Nephron progenitor cell (in vitro differentiated cells): ENCODE measurements at places on chromosomes 2 and 18.
A peak's percentile ranks its signal among the peaks of the same experiment; 100 is the strongest.

DNA sequence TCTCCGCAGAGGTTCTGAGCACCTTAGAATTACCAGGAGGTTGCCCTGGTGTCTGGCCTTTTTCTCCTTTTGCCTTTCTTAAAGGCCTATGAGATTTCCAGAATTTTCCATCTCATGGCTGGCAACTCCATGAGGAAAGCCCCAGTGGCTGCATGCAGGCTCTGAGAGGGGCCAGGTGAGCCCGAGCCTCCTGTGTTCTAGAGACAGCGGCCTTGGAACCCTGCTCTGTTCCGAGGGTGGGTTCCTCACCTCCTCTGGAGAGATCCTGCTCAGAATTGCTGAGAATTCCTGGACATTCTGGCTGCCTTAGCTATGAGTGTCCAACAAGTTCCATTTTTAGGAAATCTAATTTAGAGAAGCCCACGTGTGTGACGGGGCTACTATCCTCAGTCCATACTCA lies 35.7 kb upstream of the HPCAL1 start:
- H3K4me3 ChIP-seq = no peak overlapping the region
- no peaks in the 10 kb centered on the region for H3K36me3 ChIP-seq
- no peak for DNase-seq
- peaks cover 3% of the 10 kb centered on the region for H3K4me1 ChIP-seq
- H3K27me3 ChIP-seq = peaks cover 12% of the 10 kb centered on the region
- H3K27ac ChIP-seq = no peak overlapping the region

DNA sequence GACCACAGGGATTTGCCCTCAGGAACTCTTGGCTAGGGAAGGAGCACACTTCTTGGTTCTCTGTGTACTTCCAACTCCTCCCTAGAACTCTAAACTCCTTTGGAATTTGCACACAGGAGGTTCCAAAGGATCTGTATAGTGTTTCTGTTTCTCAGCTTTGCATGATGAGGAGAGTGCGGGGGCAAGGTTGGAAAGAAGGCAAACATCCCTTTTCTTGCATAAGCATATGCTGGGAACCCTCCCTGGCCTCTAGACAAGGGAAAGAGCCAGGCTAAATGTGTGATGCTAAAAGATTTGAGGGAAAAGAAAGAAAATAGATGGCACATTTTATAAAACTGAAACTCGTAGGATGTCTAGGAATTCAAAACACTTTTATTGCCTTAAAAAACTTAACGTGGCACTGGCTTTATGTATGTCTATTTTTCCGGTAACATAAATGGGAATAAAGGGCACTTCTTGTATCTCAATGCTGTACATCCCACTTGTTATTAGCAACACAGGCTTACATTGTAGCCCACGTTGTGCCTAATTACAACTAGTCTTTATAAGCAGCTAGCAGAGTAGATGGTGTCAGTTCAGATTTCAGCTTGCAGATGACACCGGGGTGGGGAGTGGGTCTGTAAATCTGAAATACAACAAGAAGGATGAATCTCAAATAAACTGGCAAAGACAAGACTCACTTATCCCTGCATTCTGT lies 165.8 kb downstream of the GPD2 start:
- H3K4me1 ChIP-seq = no peaks in the 10 kb centered on the region
- H3K27ac ChIP-seq = peak overlapping the region; percentile 52
- H3K27me3 ChIP-seq = no peaks in the 10 kb centered on the region
- DNase-seq = no peak

- peaks cover 48% of the 10 kb centered on the region for H3K4me1 ChIP-seq
- DNase-seq = no peak
- no peaks in the 10 kb centered on the region for H3K36me3 ChIP-seq
- no peak overlapping the region for H3K27ac ChIP-seq
- peaks cover 3% of the 10 kb centered on the region for H3K27me3 ChIP-seq
Measured at GRCh38 chr18:59621027-59621426, 76.2 kb downstream of the CCBE1 start.

- H3K4me1 ChIP-seq = peaks cover 26% of the 10 kb centered on the region
- H3K4me3 ChIP-seq = peak overlapping the region; percentile 77
- H3K27me3 ChIP-seq = peaks cover 35% of the 10 kb centered on the region
- peaks cover 3% of the 10 kb centered on the region for H3K36me3 ChIP-seq
Measured at GRCh38 chr2:232632904-232633412, 446 bp upstream of the EFHD1 start.

- no peaks in the 10 kb centered on the region for H3K4me1 ChIP-seq
- no peak overlapping the region for H3K4me3 ChIP-seq
- H3K27me3 ChIP-seq = no peaks in the 10 kb centered on the region
- no peak for DNase-seq
- H3K36me3 ChIP-seq = no peaks in the 10 kb centered on the region
Measured at GRCh38 chr2:183284606-183285005, 160.4 kb downstream of the NUP35 start.

DNA sequence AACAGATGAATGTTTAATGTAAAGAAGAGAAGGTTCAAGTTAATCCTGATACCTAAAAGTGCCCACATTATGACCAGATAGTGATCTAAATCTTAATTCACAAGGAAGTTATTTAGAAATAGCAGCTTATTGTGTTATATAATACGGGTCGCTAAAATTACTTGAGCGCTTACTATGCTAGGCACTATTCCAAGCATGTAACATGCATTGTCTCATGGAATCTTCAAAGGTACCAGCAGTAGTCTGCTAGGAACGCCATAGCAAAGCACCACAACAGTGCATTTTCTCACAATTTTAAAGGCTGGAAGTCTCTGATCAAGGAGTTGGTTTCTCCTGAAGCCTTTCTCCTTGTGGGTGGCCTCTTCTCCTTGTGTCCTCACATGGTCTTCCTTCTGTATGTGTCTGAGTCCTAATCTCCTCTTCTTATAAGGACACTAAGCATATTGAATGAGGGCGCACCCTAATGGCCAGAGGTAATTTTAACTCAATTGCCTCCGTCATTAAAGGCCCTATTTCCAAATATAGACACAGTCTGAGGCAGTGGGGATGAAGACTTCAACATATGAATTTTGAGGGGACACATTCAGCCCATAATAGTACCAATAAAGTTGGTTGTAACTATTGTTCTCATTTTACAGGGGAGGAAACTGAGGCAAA lies 118.4 kb downstream of the LRRC30 start:
- H3K27me3 ChIP-seq = peaks cover 5% of the 10 kb centered on the region
- H3K36me3 ChIP-seq = no peaks in the 10 kb centered on the region
- no peak for DNase-seq
- no peaks in the 10 kb centered on the region for H3K4me1 ChIP-seq
- no peak overlapping the region for H3K4me3 ChIP-seq

DNA sequence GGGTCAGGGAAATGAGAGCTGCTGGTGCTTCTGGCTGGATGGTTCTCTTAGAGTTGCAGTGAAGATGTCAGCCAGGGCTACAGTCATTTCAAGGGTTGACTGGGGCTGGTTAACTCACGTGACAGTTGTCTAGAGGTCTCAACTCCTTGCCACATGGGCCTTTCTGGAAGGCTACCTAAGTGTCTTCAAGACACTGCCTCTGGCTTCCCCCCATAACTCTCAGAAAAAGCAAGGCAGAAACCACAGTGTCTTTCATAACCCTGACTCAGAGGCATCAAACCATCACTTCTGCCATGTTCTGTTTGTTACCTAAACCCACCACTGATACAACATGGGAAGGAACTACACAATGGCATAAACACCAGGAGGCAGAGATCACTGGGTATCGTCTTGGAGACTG lies 828.9 kb downstream of the EPHA4 start:
- no peak overlapping the region for H3K27ac ChIP-seq
- no peak overlapping the region for H3K4me3 ChIP-seq
- no peaks in the 10 kb centered on the region for H3K27me3 ChIP-seq
- peaks cover 6% of the 10 kb centered on the region for H3K36me3 ChIP-seq
- no peak for DNase-seq
- H3K4me1 ChIP-seq = peaks cover 8% of the 10 kb centered on the region

- H3K4me1 ChIP-seq = no peaks in the 10 kb centered on the region
- DNase-seq = no peak
- no peaks in the 10 kb centered on the region for H3K36me3 ChIP-seq
- no peak overlapping the region for H3K27ac ChIP-seq
- H3K4me3 ChIP-seq = no peak overlapping the region
Measured at GRCh38 chr2:160892204-160892603, 268.0 kb upstream of the TANK start.

GRCh38 chr2:68362069-68362468 lies 3.0 kb upstream of the PLEK start:
- H3K27ac ChIP-seq = no peak overlapping the region
- peaks cover 14% of the 10 kb centered on the region for H3K4me1 ChIP-seq
- no peaks in the 10 kb centered on the region for H3K36me3 ChIP-seq
- no peak overlapping the region for H3K4me3 ChIP-seq
- DNase-seq = peak; percentile 63
- H3K27me3 ChIP-seq = no peaks in the 10 kb centered on the region

DNA sequence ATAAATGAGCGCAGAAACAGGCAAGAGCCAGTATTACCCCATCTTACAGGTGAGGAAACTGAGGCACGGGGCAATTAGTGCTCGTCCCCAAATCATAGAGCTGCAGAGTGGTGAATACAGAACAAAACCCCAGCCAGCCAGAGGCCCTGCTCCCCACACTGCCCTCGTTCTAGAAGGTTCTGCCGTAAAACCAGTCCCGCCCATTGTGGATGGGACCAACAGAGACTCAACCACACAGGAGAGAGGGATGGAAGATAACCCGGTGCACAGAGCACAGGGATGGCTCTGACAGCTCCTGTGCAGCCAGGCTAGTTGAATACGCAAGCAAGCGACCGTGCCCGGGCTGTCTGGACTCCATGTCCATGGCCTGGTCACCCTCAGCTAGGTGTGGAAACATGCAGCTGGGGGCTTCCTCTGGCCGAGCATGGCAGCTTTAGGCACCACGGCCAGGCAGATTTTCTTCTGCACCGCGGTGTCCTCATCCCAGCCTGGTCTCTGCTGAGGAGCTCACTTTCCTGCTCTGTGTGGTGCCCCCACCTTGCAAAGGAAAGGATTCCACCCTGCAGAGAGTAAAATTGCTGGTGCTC lies 146.4 kb downstream of the TPO start:
- DNase-seq = no peak
- peaks cover 21% of the 10 kb centered on the region for H3K4me1 ChIP-seq
- H3K27ac ChIP-seq = no peak overlapping the region
- H3K36me3 ChIP-seq = no peaks in the 10 kb centered on the region
- H3K27me3 ChIP-seq = peaks cover 14% of the 10 kb centered on the region

GRCh38 chr2:60899892-60900249 lies 18.5 kb downstream of the REL start:
- H3K27me3 ChIP-seq = peaks cover 3% of the 10 kb centered on the region
- H3K4me1 ChIP-seq = no peaks in the 10 kb centered on the region
- H3K27ac ChIP-seq = no peak overlapping the region
- H3K36me3 ChIP-seq = peaks cover 34% of the 10 kb centered on the region
- no peak for DNase-seq

DNA sequence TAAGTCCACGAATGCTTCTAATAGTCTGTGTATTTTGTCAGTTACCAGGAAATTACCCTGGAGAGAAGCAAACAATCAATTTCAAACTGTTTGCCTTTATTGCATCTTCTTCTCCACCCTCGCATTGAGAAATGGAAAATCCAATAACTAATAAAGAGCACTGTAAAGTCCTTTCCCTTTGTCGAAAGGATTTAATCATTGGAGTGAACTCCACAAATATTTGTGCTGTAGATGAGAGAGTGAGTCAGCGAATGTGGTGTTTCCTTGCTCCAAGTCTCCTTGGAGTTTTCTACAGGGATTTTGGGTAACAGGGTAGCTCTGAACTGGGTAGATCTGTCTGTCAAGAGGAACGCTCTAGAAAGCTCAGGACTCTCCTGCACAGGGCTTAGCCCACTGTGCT lies 240.2 kb downstream of the KCNS3 start:
- H3K27ac ChIP-seq = no peak overlapping the region
- H3K27me3 ChIP-seq = peaks cover 13% of the 10 kb centered on the region
- H3K4me1 ChIP-seq = no peaks in the 10 kb centered on the region
- DNase-seq = no peak

DNA sequence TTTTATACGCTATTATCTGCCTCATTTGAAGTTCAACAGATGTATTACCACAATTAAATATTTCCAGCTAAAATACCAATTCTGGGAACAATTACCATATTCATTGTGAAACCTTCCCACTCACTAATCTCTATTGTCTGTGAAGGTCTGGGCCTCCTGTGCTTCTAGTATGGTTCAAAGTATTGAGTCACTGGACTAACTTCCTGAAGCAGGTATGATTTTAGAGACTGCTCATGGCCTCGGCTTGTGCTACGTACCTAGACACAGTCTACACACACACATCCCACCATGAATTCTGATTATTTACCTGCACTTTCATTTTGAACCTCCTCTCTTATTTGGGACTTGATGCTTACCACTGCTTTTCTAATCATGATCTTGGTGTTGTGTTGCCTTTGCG lies 180.7 kb upstream of the EPHA4 start:
- no peak overlapping the region for H3K27ac ChIP-seq
- H3K36me3 ChIP-seq = no peaks in the 10 kb centered on the region
- no peak for DNase-seq
- H3K27me3 ChIP-seq = no peaks in the 10 kb centered on the region

GRCh38 chr2:136538489-136538888 lies 226.9 kb upstream of the THSD7B start:
- H3K4me3 ChIP-seq = no peak overlapping the region
- DNase-seq = no peak
- no peaks in the 10 kb centered on the region for H3K36me3 ChIP-seq
- H3K4me1 ChIP-seq = no peaks in the 10 kb centered on the region

DNA sequence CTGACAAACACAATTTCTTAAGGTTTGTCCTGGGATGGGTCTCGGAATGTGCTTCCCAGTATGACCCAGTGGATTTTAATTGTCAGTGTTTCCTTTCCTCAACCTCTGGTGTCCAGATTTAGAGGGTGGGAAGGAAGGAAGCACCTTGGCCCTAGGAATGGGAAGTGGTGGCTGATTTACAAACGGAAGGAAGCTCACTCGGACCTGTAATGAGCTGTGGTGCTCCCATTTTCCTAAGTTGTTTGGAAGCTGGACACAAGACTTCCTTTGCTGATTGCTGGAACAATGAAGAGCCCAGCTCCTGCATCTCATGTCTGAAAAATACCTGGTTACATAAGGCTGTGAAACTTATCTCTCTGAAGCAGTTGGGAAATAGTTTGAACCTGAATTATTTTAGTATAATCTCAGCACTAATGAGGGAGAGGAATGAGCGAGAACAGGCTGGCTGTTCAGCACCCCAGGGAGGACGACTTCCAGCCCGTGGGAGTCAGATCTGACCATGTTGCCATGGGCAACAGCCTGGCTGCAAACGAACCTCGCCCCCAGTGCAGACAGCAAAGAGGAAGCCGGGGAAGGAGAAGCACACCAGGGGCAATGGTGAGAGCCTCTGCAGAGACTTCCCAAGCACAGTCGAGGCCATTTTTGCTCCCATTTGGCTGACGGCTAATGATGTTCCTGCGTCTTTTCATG lies 74.4 kb upstream of the ASB18 start:
- peak overlapping the region; percentile 42 for H3K4me3 ChIP-seq
- peak; percentile 49 for DNase-seq
- peaks cover 61% of the 10 kb centered on the region for H3K36me3 ChIP-seq
- H3K4me1 ChIP-seq = peaks cover 31% of the 10 kb centered on the region

DNA sequence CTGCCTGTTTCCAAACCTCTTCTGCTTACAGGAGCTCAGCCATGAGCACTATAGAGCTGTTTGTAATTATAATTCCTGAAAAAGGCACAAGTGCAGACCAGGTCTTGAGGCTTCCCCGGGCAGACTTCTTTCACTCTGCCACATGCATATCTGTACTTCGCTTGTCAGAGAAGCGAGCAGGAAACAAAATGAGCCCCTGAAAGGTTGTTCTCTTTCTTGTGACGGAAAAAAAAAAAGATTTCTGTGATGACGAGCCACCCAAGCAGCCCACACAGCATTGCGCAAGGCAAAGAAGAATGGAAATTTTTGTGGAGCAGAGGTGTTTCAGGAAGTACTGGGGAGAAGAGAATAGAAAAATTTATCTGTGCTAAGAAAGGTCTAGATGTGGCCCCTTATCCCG lies 54.0 kb upstream of the LINC00305 start:
- H3K4me1 ChIP-seq = peaks cover 42% of the 10 kb centered on the region
- H3K36me3 ChIP-seq = no peaks in the 10 kb centered on the region
- H3K27ac ChIP-seq = peak overlapping the region; percentile 84
- DNase-seq = no peak
- H3K4me3 ChIP-seq = no peak overlapping the region
- no peaks in the 10 kb centered on the region for H3K27me3 ChIP-seq
